ENCODE measurements at places on chromosomes 5 and 9.

GRCh38 chr9:131585375-131585774 lies 40.1 kb downstream of the PRRT1B start:
- no peak for DNase-seq

DNA sequence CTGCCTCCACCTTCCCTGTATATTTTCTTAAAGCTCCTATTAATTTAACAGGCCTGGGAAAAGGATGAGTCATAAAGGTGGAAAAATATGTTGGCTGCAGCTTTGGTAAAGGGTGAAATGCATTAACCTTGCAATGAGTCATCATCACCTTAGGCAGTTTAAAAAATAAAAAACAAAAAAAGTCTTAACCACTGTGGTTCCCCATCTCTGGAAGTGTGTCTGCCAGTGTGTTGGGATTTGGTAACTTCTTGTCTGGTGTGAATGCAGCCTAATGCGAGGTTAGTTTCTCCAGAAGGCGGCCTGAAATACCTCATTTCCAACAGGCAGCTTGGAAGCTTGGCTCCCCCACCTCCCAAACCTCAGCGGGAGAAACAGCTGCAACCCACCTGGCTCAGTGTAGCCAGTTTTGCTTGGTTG lies 265.3 kb upstream of the GAS1 start:
- no peak for DNase-seq

- DNase-seq, result no peak
These were observed 35.5 kb upstream of the GLRX start for GRCh38 chr5:95858023-95858461.

DNA sequence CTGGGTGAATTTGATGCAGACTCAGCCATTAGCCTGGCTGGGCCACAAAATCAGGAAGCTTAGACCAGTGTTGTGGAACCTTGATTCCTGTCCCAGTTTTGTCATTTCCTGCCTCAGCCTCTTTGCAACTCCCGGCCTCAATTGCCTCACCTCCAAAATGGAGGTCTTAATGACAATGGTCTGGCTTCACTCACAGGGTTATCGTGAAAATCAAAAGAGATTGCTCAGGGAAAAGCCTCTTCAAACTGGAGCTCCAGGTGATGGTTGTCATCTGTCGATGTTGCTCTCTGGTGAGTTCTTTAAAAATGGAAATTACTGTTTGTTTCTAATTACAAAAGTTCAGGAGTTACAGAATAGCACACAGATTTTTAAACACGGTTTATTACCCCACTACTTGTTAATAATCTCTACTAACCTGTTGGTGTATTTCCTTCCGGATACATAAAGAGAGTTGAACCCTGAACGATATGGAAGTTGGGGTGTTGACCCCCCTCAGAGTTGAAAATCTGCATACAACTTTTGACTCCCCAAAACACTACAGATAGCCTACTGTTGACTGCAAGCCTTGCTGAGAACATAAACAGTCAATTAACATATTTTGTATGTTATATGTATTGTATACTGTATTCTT lies 109.9 kb upstream of the CPEB4 start:
- no peak for DNase-seq

GRCh38 chr5:56055287-56055686 lies 60.5 kb upstream of the IL6ST start:
- no peak for DNase-seq

DNA sequence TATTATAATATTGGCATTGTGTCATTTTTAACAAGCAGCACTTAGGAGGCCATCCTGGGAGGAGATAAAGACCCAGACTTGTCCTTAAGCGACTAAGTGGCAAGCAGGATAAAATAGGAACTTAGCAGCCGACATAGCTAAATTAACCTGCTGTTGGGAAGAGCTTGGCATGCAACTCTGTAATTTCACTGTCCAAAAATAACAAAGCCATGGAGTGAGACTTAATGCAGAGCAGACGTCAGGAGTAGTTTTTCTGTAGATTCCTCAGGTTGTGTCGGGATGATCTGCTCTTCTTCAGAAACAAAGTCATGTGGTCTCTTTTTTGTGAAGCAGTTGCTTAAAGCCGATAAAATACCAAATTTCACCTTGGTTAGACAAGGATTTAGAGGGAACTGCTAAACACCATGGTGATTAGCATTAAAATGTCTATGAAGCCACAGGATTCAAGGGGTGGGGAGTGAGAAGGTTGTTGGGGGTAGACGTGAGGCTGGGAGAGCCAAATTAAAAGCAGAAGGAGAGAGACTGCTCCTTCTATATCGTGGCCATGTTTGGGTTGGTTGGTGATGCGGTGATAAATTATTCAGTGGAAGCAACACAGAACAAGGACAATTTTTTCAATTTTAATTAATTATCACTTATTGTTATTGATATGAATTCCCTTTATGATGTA lies 303.0 kb downstream of the CSNK1G3 start:
- no peak for DNase-seq

- DNase-seq, result no peak
These were observed 51.1 kb downstream of the NEK6 start for GRCh38 chr9:124308606-124309491.

DNA sequence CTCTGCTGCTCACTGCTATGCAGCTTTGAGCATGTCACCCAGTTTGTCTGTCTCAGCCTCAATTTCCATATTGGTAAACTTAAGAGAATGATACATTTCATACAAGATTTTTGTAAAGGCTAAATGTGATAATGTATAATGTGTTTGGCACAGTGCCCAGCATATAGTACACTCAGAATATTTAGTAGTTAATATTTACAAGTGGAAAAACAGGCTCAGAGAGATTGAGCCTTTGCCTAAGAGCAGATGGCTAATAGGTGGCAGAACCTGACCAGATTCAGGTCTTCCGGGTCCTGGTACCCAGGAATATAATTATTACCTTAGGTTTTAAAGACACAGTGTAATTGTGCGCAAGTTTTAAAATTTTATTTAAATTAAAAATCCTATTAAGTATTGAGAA lies 46.8 kb upstream of the KIAA1958 start:
- DNase-seq, result no peak

GRCh38 chr9:95148208-95148520 lies 169.3 kb downstream of the FANCC start:
- DNase-seq, result no peak

- no peak for DNase-seq
These were observed 253.9 kb downstream of the SH3GL2 start for GRCh38 chr9:17832812-17833211.

DNA sequence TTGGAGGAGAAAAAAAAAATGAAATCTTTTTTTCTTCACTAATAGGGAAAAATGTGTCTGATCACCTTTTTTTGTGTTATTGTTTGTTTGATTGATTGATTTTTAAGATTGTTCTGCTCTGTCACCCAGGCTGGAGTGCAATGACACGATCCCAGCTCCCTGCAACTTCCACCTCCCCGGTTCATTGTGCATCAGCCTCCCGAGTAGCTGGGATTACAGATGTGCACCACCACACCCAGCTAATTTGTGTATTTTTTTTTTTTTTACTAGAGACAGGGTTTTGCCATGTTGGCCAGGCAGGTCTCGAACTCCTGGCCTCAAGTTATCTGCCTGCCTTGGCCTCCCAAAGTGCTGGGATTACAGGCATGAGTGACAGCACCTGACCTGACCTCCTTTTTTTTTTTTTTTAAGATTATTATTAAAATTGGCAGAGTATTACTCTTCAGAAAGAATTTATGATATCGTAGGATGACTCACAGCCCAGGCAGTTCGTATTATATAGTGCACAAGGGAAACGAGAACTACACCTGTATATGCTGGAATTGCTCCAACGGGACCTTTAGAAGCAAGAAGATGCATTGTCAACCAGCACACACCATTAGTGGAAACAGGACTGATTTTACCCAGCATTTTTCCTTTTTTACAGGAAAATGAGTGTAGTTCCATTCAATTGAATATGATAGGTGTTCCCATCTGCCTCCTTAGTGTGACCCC lies 27.7 kb downstream of the FUBP3 start:
- DNase-seq, result no peak

- no peak for DNase-seq
These were observed 3.5 kb downstream of the KDM4C start for GRCh38 chr9:6761306-6761705.

DNA sequence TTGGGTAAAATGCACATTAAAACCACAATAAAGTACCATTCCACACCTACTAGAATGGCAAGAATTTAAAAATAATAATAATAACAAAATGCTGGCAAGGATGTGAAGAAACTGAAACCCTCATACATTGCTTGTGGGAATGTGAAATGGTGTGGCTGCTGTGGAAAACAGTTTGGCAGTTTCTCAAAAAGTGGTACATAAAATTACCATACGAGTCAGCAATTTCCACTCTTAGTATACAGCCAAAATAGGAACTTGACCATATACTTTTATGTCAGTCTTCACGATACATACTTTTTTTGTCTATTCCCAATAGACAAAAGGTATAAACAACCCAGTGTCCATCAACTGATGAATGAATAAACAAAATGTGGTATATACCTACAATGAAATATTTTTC lies 15.6 kb downstream of the FKBP15 start:
- DNase-seq, result no peak

DNA sequence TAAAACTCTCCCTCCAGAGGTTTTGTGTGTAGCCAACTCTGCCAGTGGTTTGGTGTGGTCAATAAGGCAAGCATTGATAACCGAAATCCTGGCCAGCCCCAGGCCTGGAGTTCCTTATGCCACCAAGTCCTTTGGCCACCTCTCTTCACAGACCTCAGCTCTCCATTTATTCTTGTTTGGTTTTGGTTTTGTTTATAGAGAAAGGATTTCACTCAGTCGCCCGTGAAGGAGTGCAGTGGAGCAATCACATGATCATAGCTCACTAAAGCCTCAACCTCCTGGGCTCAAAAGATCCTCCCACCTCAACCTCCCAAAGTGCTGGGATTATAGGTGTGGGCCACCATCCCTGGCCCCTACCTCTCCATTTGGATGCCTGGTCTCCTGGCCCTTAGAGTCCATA lies 55.4 kb upstream of the PPARGC1B start:
- DNase-seq, result no peak

DNA sequence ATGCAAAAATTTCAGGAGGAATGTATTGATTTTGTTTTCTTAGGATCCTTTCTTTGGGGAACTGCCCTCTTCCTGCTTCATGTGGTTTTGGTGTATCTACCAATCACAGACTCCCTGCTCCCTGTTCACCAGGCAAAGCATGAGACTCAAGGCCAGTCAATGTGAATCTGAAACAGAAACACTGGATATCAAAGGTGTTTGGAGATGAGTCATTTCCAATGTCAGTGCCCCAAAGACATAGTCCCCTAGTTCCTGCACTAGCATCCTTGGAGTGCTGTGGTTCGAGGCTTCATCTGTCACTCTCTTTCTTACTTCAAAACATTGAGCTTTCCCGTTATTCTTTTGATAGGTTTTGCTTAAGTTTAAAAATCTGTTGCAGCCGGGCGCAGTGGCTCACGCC lies 8.1 kb downstream of the PPP3R2 start:
- DNase-seq, result no peak

- DNase-seq, result no peak
These were observed 508.9 kb downstream of the NTRK2 start for GRCh38 chr9:85178474-85178873.

DNA sequence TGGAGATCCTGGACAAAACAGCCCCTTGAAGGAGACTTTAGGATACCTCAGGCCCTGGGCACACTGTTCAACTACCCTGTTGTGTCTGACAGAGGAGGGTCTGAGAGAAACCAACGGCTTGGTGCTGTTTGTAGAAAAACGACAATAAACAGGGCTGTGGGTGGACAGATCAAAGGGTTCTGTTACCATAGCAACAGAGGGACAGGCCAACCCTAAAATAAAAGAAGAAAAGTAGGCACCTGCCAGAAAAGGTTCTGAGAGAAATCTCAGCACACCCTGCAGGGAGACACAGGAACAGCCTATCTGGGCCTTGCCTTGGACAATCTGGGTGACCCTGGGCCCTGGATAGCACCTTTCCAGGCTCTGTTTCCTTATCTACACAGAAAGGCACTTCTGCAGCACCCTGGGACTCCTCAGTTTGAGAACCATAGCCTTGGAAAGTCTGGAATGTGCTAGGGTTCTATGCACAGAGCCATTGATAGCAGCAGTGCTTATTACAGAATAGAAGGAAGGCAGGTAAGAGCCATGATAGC lies 104.8 kb upstream of the TBC1D2 start:
- DNase-seq, result no peak

DNA sequence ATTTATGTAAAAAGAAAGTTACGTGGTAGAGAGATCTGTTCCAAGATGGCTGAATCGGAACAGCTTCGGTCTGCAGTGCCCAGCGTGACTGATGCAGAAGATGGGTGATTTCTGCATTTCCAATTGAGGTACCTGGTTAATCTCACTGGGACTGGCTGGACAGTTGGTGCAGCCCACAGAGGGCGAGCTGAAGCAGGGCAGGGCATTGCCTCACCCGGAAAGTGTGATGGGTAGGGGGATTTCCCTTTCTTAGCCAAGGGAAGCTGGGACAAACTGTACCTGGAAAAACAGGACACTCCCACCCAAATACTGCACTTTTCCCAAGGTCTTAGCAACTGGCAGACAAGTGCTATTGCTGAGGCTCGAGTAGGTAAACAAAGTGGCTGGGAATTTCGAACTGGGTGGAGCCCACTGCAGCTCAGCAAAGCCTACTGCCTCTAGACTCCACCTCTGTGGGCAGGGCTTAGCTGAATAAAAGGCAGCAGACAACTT lies 13.1 kb upstream of the HSD17B4 start:
- no peak for DNase-seq

DNA sequence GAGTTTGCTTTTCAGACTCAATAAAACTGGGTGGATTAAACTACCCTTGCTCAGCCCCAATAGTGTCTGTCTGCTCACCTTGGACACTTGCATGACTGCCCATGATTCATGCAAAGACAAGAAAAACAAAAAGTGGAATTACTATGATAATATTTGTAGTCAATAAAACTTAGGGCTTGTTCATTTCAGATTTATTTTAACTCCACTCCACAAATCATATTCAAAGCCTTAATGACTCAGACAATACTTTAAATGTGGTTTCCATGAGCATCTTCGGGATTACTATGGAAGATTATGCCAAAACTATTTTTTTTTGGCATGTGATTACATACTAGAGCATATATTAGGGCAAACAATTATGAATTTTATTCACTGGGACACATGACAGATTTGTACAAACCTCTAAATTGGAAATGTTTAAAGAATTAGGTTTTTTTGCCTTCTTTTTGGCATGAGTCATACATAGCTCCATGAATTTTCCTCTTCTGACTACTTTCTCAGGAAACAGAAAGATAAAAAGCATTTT lies 468.9 kb downstream of the ACTL7B start:
- no peak for DNase-seq

GRCh38 chr9:89489548-89490530 lies 8.1 kb downstream of the SEMA4D start:
- no peak for DNase-seq

- DNase-seq, result no peak
These were observed 26.8 kb downstream of the TDRD7 start for GRCh38 chr9:97438666-97439065.

GRCh38 chr5:95331358-95331757 lies 46.5 kb upstream of the MCTP1 start:
- DNase-seq, result no peak
